ENCODE measurements at places on chromosomes 16 and 17.

- no peak for DNase-seq
Observed at GRCh38 chr17:19018600-19018950, 14.0 kb upstream of the FAM83G start.

GRCh38 chr16:10613785-10614485 lies 33.5 kb upstream of the EMP2 start:
- DNase-seq: no peak

DNA sequence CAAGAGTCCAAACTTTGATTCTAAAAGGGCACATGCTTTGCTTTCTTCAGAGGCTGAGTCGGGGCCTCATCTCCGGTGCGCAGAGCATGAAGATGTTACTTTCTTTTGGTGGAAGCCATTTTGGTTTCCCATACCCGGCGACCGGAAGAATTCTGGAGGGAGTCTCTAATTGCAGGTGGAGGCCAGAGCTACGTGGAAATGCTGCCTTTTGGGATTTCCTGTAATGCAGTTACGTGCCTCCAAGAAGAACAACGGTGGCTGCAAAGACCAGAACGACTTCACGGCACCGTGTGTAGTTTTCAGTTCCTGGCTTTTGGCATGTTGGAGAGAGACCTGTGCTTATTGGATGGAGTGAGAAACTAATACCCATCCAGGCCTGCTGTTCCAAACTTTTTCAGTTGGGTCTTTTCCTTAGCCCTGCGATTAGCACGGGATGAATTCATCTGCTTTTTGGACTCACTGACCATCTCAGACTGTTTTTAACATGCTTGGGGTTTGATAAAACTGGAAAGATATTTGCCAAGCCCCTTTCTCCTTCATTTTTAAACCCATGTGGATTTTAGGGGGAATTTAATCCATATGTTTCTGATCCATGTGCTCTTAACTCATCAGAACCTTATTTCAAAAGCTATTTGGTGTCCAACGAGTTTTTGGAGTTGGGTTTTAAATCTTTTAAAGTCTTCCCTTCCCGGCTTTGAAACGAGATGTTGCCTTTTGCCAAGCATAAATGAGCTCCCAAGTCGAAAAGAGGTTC lies 19.0 kb downstream of the FOXL1 start:
- DNase-seq: no peak

GRCh38 chr16:68423771-68424170 lies 24.5 kb downstream of the SMPD3 start:
- DNase-seq: no peak

GRCh38 chr17:4501295-4501949 lies 2.7 kb downstream of the SPNS2 start:
- DNase-seq: no peak

GRCh38 chr17:78271419-78272170 lies 40.2 kb downstream of the TMEM235 start:
- no peak for DNase-seq

DNA sequence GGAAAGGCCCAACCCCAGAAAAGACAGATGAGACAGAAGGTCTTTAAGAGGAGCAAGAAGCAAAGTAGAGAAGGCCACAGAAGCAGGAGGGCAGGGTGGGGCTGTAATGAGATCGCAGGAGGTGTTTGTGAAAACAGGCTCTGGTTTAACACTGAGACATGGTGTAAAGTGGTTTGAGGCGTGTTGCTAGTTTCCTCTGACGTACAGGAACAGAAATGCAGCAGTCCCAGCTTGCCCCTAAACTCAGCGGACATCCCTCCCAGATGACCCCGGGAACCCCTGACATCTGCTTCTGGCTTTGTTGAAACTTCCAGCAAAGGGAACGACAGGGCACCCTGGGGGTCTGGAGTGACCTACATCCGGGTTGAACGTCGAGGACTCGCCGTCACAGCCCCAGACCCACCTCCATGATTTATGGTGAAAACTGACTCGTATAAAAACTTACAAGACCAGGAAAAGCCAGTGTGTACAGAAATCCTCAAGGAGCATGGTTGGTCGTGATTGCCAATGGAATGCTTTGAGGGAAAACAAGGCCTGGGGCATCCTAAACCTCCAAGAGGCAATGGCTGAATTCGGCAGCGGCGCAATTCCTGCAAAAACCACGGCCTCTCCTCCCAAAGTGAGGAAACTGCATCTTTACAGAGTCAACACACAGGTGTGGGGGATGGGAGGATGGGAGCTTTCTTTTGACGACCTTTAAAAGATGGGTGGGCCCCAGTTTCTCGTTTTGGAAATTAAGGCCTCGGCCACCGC lies 25.8 kb downstream of the LITAF start:
- peak; percentile 84 for DNase-seq

DNA sequence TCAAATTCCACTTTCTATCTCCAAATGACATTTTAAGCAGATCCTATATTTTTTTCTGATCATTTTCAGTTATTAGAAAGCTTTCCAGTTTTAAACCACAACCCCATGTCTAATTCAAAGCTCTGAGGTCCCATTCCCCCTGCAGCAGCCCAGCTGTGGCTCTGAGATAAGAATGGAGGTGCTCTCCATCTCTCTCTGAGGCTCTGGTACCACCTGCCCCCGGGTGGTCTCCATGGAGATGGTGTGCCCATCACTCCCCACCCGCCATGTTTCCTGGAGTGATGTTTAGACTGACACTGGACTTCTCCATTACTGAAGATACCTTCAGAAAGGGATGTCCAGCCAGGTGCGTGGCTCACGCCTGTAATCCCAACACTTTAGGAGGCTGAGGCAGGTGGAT lies 68.1 kb upstream of the SEC14L1 start:
- no peak for DNase-seq

DNA sequence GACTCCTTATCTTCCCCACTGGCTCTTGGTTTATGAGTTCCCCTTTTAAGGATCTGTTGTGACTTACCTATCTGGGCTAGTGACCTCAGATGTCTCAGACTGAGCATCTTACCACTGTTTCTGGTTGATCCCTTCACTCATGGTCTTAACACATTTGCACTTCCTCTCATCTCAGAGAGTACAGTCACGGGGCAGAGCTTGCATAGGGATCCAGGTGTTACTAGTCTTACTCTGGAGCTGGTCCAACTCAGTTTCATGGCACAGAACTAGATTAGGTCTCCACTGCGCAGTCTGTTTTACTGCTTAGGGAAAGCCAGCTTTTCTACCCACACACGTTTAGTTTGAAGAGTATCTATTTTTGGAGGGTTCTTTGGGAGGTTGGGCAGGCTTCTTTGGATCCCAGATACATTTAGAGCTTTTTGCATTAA lies 10.2 kb downstream of the GABARAPL2 start:
- DNase-seq: no peak

GRCh38 chr16:57462978-57463362 lies 491 bp downstream of the POLR2C start:
- DNase-seq: no peak

- DNase-seq: no peak
Observed at GRCh38 chr17:21272881-21273792, 11.4 kb upstream of the MAP2K3 start.

DNA sequence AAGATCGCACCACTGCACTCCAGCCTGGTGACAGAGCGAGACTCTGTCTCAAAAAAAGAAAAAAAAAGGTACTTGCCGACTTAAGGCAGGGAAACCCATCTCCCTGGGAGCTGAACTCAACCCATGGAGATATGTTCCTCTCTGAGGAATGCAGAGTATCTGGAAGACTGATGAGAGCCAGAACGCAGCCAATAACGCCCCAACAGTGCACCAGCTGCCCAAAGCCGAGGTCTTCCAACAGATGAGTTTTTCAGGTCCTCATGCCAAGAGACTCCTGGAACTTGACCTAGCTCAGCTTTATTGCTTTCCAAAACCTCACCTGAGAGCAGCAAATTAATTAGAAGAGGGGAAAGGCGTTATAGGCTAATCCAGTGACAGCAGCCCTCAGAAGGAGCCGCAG lies 9.4 kb downstream of the ELAC2 start:
- DNase-seq: no peak

- DNase-seq: no peak
Observed at GRCh38 chr16:30555315-30556124, 2.7 kb downstream of the ZNF764 start.

DNA sequence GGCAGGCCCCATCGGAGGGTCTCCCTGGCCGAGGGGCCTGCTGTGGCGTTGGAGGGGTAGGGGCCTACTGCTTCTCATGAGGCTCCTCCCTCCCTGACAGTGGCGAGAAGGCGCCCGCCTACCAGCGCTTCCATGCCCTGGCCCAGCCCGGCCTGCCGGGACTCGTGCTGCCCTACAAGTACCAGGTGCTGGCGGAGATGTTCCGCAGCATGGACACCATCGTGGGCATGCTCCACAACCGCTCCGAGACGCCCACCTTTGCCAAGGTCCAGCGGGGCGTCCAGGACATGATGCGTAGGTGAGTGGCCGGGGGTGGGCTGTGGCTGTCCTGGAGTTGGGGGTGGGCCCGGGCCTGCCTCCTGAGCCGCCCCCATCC lies 1.7 kb downstream of the CDT1 start:
- no peak for DNase-seq

DNA sequence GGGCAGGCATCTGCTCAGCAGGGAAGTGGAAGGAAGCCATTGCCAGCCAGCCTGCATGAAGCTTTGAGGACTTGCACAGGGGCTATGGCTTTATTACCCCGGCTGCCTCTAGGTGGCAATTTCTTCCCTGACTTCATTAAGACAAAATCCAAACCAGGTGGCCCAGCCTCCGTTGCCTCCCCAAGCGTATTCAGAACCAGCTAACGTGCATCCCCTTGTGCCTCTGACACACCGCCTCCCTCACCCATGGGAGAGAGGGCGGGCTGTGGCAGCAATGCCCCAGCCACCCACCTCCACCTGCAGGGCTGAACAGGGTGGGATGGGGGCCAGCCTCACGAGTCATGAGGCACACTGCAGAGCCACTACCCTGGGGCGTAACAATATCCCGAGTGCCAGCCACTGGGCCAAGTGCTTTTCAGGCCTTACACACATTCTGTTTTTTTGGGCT lies 6.8 kb downstream of the KIFC3 start:
- peak; percentile 61 for DNase-seq

GRCh38 chr17:79177877-79178276 lies 103.3 kb downstream of the ENGASE start:
- DNase-seq: no peak

- no peak for DNase-seq
Observed at GRCh38 chr17:54172985-54173316, 350.2 kb downstream of the KIF2B start.

DNA sequence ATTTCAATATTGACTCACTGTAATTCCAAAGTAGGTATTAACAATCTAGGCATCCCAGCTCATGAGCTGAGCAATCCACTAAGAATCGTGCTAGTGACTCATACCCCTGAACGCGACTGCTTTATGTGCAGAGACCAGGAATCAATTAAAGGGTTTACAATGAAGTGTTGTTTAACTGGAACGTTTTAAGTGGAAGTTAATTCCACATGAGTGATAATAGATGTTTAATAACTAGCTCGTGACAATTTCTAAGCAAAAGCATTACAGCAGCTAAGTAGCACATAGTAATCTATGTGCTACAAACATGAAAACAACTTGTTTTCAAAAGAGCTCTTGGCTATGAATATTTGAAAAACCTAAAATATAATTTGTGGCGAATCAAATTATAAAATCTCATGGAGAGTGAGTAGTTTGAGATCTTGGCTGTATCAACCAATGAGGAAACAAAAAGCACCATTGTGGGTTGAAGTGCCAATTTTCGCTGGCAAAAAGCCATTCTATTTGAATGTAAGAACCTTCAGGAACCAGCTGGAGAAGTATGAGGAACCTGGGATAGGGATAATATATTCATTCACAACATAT lies 9.4 kb downstream of the GJC1 start:
- DNase-seq: no peak

DNA sequence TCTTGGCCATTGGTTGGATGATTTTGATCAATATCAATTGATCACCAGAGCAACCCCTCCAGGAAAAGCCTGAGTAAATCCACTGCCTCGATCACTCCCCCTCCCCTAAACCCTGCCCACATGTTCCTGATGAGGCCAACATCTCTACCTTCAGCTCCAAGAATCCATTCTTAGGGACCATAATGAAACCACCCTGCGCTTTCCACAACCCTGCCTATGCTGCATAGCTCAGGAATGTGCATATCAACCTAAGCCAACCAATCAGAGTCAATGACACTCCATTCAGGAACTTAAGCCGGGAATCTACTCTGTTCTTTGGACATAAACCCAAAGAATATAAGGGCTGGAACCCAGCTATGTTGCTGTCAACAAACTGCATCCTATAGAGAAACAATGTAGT lies 86.3 kb downstream of the MYH11 start:
- no peak for DNase-seq

GRCh38 chr16:27685807-27686206 lies 135.9 kb downstream of the KATNIP start:
- DNase-seq: no peak

GRCh38 chr17:32777436-32777835 lies 99.5 kb downstream of the MYO1D start:
- DNase-seq: no peak
